CD8-positive, alpha-beta memory T cell (primary cell): ENCODE measurements at places on chromosomes 5 and 9. TPM values are rescaled to one million over a fixed set of nuclear protein-coding genes. Genes with fewer than 3 reads are reported as not detected.

TOR4A gene
- 3.3 TPM for total RNA-seq

PTPRD gene
- 0.02 TPM for total RNA-seq

DNA sequence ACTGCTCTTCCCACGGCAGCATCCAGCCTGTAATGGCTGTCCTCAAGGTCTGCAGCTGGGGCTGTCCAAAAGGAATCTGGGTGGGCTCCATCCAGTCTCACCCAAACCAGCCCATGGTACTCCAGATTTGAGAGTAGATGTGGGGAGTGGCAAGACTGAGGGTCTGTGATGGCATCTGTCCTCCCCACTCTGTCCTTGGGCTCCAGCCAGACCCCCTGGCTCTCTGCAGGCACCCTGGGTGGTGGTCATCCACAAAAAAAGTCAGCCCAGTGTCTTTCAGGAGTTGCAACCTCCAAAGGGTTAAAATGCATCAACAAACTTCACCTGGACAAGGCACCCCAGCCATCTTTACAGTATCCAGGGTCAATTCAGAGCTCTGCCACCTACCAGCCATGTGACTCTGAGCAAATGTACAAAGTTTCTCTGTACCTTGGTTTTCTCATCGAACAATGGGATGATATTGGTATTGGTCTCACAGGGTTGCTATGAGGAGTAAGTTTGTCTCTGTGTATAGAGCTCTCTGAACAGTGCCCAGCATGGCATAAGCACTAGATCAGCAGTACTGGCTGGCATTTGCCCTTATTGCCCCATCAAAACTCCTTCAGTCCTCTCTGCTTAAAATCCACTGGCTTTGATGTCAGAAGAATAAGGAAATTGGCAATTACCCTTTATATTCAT lies 7.3 kb upstream of the S1PR3 start:
- no peak for DNase-seq

GRCh38 chr9:85569988-85570387 lies 171.8 kb downstream of the AGTPBP1 start:
- DNase-seq, result no peak

GRXCR2 gene
- total RNA-seq, result not detected
